Left kidney (tissue), 8 donors: ENCODE measurements at places on chromosomes 3 and 15.
A peak's percentile ranks its signal among the peaks of the same experiment; 100 is the strongest.

DNA sequence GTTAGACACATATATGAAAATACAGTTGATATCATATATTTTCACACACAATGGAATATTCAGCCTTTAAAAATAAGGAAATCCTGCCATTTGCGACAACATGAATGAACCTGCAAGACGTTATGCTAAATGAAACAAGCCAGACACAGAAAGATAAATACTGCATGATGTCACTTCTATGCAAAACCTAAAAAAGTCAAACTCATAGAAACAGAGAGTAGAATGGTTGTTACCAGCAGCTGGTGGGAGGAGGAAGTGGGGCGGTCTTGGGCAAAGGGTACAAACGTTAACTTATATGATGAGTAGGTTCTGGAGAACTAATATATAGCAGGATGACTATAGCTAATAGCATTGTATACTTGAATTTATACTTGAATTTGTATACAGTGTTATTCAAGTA is 213.2 kb upstream of the NR2F2 start:
- DNase-seq = no peak

DNA sequence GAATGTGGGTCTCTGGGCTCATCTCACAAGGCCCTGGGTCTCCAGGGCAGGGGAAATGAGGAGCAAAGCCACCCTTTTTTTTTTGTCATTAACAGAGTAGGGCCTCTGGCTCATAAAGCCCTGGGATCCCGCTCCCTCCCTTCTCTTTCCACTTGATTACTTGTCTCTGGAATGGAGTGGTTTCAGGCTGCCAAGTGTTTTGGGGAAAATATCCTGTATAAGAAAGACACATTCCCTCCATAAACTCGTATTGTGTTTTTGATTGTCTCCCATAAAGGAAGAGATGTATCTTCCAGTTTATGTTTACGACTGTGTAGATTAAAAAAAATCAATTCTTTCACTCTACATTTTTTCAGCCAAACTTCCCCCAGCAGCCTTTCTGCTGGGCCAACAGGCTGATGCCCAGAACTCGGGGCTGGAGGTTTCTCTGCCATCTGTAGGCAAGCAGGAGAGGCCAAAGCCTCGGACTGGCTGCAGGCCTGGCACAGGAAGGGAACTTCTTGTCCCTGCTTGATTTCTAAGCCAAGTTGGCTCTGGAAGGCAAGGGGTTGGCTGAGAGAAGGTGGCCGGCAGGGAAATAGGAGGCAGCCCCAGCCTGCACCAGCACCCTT is 49.4 kb upstream of the INSYN1 start:
- no peak for DNase-seq

- peak; percentile 13 for DNase-seq
These were observed 44.7 kb downstream of the ATP11B start for GRCh38 chr3:182837855-182838454.

GRCh38 chr3:77160931-77161497 is 121.1 kb downstream of the ROBO2 start:
- DNase-seq = no peak

GRCh38 chr3:184174284-184174645 is 390 bp upstream of the AP2M1 start:
- no peak for DNase-seq

- no peak for DNase-seq
These were observed 657 bp downstream of the PATL2 start for GRCh38 chr15:44710236-44711095.

DNA sequence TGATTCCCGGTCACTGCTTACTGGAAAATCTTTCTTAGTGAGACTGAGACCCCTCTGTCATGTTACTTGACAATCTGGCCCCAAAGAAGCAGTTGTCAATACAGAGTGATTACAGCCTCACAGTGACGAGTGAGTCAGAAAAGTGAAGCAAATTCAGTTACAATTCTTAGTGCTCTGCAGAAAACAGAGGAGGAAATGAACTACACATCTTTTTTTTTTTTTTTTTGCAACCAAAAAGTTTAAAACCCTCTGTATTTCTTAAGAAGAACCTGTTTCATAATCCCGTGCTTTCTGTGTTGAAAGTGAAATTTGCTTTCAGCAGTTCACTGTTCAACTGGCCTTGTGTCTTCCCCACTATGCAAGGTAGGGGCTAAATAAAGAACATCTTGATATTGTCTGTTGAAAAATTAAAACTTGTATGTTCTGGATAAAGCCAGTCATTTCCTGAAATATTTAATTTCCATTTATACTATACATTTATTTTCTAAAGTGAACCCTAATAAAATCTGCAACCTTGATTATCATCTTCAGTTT is 1.9 kb downstream of the AQP9 start:
- DNase-seq = no peak

DNA sequence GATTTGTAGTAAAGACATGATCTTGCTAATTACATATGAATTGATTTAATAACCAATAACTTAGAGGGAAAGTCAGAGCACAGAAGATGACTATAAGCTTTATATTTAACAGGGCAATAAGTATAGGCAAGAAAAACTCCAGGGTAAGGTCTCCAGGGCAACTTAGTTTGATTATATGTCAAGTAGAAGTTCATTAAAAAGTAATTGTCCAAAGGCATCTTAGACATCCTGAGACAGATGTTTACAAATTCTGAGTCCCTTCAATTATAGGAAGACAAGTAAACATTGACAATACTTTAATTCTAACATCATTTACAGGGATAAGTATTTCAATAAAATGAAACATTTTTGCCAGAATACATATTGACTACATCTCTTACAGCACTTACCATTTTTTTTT is 416.0 kb downstream of the RAP2B start:
- DNase-seq = no peak

- no peak for DNase-seq
These were observed 79.7 kb downstream of the DZIP3 start for GRCh38 chr3:108669208-108669607.

- DNase-seq = no peak
These were observed 38.1 kb downstream of the FOXL2 start for GRCh38 chr3:138908846-138909245.

DNA sequence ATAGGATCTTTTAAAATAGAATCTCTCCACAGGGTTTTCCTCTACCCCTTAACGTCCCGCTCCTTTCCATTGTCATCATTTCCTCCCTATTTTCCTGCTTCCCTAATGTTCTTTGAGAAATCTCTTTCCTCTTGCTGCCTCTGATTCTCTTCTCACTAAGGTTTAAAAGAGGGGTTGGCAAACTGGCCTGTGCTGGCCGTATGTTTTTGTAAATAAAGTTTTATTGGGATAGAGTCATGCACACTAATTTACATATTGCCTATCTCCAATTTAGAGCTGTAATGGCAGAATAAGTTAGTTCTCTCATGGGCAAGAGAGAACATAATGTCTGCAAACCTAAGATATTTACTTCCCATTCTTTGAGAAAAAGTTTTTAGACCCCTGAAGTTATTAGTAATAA is 25.0 kb downstream of the MRPL3 start:
- no peak for DNase-seq

GRCh38 chr15:31609258-31609681 is 282.6 kb downstream of the KLF13 start:
- DNase-seq = no peak

DNA sequence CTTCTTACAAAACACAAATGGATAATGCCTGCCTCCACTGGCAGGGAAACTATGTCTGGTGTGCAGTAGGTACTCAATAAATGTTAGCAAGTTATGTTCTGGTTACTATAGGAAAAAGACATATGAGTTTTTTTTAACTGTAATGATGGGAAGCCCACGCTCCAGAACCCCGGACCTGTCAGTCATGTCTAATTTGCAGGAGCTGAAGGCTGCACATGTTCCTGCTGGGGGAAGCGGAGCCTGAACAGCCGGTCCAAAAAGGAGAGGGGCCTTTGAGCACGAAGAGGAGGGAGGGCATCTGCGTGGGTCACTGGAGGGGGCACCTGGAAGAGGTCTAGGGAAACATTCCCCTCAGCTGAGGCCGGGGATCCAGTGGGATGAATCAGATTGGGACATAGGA is 113.2 kb downstream of the DGKG start:
- no peak for DNase-seq

- DNase-seq = no peak
These were observed 144.6 kb downstream of the FOXP1 start for GRCh38 chr3:71438904-71439303.

GRCh38 chr3:169722724-169723123 is 42.1 kb downstream of the TERC start:
- DNase-seq = no peak

DNA sequence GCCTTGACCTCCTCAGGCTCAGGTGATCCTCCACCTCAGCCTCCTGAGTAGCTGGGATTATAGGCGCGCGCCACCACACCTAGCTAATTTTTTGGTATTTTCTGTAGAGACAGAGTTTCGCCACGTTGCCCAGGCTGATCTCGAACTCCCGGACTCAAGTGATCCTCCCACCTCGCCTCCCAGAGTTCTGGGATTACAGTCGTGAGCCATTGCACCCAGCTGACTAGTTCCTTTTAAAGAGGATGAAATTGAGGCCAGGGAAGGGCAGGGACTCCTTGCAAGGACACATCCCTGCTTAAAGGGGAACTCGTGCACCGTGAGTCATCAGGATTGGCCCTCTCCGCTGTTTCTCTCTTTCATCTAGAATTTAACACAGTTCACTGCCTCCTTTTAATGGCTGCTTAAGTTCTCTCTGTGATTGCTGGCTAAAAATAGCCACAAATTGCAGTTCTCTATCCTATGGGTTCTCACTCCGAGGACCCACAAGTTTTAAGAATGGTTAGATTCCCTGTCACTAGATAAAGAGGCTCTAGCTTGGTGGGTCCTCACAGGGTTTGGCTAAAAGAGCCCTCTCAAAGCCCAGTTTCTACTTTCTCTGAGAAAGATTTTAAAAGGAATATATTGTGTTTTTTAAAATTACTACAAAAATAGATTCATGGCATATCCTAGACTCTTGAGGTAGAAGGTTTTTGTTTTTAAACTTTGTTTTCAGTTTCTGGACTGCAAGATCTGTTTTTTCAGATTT is 1.4 kb downstream of the CRTAP start:
- peak; percentile 36 for DNase-seq

- no peak for DNase-seq
These were observed 1.6 kb downstream of the TATDN2 start for GRCh38 chr3:10249833-10250232.

GRCh38 chr3:197329382-197329781 is 31.0 kb upstream of the DLG1 start:
- no peak for DNase-seq

DNA sequence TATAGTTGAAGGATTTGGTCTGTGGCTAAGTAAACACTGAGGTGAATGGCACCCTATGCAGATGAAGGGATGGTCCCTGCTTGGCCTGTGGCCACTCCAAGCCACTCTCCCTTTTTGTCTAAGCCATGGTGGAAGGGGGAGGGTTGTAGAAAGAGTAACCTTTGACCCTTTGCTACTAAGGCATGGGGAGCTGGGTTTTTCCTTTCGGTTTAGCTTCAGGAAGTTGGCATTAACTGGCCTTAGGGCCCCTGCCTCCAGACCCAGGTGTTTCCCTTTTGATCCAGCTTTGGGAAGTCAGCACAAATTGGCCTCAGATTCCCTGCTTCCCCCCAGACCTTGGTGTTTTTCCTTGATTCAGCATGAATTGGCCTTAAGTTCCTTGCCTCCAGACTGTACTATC is 49.5 kb downstream of the EFCAB12 start:
- DNase-seq = no peak

- DNase-seq = peak; percentile 64
These were observed 117.5 kb downstream of the EDEM1 start for GRCh38 chr3:5304789-5305683.

GRCh38 chr3:194756460-194756779 is 70.7 kb downstream of the FAM43A start:
- DNase-seq = no peak

- peak; percentile 37 for DNase-seq
These were observed 1.1 kb downstream of the HEG1 start for GRCh38 chr3:125054449-125055329.

DNA sequence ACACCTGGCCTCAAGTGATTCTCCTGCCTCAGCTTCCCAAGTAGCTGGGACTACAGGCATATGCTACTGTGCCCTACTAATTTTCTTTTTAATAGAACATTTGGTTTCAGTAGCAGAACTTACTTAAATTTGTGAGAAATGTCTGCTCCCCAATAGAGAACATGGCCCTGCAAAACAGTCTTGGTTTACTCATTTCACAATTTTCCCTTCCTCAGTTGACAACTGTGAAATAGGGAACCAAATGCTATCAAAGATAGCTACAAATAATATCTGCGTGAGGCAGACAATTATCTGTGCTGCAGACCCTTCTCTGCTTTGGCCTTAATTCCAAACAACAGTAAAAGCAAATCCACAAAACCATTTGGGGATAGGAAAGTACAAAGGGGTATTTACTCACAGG is 22.6 kb downstream of the METTL6 start:
- no peak for DNase-seq

DNA sequence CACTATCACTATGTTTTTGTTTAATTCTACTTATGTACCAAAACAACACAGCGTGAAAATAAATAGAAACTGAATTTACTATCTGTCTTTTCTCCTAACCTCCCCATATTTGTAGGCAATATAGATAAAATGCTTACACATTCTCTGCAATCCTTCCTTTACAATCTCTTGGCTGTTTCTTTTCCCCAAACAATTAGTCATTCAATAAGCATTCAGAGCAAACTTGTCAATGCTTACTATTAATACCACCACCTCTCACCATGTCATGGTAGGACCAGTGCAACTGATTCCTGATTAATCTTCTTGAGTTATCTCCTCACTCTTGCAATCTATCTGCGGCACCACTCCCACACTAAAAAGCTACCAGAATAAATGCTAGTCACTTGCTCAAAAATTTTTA is 74.0 kb upstream of the TTBK2 start:
- DNase-seq = no peak

DNA sequence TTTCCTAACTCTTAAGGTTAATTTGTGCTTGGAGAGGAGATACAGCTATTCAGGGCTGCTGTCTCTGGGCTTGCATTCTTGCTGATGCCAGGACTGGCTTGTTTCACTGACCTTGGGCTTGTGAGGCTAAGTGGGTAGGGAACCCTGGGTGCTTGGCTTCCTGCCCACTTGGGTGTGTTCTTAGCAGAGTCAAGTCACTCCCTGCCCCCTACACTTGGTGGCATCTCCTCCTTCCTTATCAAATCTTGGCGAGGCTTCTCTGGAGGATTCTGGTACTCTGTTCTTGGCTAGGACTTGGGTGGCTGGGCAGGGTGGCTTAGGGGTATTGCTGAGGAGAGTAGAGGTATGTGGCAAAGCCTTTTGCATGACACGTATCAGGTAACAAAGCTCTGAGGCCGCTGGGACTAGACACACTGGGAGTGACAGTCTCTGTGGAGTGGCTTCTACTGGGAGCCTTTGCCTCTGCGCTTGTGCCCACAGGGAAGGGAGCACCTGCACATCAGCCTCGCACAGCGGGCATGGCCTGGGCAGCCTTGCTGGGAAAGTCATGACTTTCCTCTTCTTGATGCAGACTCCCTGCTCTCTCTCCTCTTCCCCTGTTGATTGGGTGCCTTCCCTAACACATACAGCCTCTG is 41.8 kb downstream of the CHCHD6 start:
- no peak for DNase-seq

GRCh38 chr15:80750575-80750974 is 28.6 kb upstream of the CEMIP start:
- DNase-seq = peak; percentile 42
